Activated T-helper 1 cell treated with anti-CD3 and anti-CD28 coated beads, Interleukin-2, amount 50 U/mL, for 16 hours (primary cell): ENCODE measurements at places on chromosomes 7 and 10.

DNA sequence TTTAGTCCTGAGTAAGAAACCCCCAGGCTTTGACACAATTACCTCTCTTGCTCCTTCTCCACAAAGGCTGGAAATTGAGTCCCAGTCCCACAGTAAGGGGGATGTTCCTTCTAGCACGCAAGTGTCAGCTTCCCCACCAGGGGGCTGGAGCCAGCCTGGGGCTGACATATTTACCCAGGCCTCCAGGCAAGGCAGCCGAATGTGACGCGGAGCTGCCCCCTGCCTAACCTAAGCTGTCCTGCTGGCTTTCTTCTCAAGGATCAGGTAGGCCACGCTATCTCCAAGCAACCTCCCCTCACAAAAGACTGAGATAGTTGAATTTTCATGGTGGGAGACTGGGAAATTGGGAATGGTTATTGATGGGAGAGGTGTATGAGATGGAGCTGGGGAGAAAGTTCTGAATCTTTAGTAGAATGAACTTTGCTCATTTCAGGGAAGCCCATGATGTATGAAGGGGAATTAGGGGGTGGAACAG is 19.2 kb upstream of the BMPER start:
- DNase-seq: no peak

DNA sequence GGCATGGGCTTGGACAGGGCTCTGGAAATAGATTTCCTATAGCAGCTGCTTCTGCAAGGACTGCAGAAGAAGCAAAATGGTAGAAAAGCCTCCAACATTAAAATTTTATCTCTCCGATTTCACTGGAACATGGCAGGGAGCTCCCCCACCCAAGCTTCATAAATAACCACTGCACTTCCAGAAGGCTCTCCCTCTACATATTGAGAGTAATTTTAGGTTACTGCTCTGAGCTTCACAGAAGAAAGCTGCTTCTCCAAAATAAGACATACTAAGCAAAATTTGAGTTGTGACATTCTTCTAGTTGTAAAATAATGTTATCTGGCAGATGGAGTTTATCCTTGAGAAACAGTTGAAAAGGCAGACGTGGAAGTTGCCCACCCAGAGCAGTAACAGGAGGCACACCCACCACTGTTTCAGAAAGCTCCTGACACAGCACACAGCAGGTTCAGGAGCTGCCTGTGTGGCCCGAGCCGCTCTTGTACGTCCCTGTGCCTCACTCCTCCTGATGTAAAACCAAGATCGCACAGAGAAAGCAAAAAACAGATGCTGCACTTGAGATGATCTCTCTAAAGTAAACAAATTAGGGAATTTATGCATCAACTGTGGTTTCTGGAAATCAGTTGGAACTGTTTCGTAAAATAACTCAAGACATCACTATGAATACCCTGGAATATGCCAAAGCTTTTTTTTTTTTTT is 621.0 kb downstream of the PARD3 start:
- DNase-seq: no peak

- no peak for DNase-seq
Observed at GRCh38 chr10:14247377-14248116, 83.2 kb downstream of the FRMD4A start.

DNA sequence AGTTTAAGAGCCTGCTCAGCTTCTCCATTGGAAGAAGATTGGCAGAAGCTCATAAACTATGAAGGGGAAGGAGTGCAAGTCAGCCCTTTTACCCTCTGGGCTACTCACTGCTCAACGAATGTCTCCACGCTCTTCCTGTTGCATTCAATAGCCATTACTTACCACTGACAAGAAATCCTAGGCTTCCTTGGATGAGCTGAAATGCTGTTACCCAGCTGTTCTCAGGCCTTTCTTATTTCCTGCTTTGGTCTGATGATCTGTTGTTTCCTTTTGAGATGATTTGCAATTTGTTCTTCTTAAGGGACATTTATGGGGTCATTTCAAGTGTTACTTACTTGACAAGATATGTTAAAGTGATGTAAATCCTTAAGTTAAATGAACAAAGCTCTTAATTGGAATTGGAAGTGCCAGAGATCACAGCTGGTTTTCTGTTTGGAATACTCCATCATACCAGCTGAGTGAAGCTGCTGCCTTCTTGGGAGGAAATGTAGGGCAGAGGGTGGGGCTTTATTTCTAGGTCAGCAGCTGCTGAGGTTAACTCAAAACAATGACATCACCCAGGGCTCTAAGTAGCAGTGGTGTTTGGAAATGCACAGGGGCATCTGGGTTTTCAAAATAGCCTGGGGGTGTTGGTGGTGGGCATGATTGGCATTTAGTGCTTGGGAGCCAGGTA is 170.0 kb downstream of the PRKCQ start:
- no peak for DNase-seq

DNA sequence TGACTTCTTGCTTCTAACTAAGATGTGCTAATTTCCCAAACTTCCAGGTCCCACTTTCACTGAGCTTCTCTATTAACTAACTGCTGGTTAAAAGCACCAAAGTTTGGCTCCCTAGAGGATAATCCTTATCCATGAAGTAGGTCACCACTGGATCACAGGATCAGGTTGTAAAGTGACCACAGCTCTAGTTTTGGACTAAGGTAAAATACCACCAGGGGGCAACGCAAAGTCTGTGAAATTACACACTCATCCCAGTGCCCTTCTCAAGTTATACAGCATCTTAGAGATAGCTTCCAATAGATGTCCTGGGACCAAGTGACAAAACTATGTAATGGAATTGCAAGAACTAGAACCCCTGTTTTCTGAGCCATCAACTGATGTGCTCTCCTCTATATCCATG is 116.4 kb upstream of the ASAH2 start:
- no peak for DNase-seq

DNA sequence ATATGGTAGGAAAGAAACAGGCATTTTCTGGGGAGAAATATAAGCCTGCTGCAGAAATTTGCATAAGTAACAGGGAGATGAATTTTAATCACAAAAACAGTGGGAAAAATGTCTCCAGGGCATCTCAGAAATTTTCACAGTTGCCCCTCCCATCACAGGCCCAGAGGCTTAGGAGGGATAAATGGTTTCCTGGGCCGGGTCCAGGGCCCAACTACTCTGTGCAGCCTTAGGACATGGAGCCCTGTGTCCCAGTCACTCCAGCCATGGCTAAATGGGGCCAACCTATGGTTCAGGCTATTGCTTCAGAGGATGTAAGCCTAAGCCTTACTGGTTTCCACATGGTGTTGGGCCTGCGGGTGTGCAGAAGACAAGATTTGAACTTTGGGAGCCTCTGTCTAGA is 9.2 kb downstream of the OR6B1 start:
- no peak for DNase-seq

DNA sequence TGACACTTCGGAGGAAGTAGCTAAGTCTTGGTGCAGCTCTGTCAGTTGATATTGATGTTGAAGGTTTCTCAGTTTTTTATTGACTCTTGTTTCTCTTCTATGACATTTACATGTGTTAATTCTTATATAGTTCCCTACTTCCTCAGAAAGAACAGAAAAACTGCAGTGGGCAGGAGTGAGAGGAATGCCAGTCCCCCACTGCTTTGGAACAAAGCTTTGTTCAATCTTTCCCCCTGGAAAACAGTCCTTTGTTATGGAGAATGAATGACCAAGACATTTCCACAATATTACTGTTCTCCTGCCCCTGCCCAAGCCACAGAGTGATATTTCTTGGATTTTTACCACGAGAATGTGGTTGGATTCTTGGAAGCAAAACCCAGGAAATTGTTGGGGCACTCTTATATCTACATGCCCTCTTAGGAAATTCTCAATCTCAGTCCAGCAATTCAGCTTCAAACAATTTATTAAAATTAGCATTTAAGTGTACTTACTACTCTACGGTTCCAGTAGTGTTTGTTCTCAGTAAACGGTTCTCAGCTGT is 258.0 kb upstream of the KCND2 start:
- DNase-seq: no peak

- DNase-seq: no peak
Observed at GRCh38 chr10:78375854-78376785, 342.5 kb downstream of the RPS24 start.

- DNase-seq: no peak
Observed at GRCh38 chr7:43659549-43659896, 69.8 kb downstream of the COA1 start.

- DNase-seq: no peak
Observed at GRCh38 chr10:114017271-114017670, 26.4 kb upstream of the ADRB1 start.

- no peak for DNase-seq
Observed at GRCh38 chr10:118449521-118449920, 107.4 kb upstream of the FAM204A start.

GRCh38 chr7:19026888-19027287 is 90.5 kb downstream of the TWIST1 start:
- no peak for DNase-seq

DNA sequence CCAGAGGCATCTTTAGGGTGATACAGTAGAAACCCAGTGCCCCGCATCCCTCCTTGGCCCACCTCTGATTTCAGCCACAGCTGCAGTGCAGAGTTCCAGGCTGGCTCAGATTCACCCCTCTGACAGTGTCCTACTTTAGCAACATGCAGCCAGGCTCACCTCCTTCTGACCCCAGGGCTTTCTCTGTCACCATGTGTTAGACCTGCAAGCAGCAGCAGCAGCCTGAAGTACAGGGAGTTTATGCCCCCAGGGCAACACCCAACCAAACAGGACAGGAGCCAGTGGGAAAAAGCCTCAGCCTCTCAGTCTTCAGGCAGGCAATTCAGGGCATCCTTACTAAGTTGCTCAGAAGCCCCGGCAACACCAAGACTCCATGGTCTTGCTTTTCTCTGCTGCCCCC is 109.0 kb upstream of the PLXNA4 start:
- DNase-seq: no peak

DNA sequence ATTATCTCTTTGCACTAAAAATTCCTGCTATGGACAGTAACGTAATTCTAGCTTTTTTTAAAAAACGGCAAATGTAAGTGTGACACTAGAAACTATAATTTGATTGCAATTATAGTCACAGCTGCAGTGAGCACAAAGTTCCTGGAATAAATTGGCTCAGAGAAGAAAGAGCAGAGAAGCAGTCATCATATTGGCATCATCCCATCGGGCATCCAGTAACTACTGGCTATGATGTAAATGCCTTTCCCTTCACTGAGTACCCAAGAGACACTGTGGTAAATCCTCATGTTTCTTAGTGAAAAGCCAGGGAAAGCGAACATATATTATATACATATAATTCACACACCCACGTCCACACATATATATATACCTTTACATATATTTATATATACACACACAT is 43.6 kb downstream of the PIP4K2A start:
- no peak for DNase-seq

DNA sequence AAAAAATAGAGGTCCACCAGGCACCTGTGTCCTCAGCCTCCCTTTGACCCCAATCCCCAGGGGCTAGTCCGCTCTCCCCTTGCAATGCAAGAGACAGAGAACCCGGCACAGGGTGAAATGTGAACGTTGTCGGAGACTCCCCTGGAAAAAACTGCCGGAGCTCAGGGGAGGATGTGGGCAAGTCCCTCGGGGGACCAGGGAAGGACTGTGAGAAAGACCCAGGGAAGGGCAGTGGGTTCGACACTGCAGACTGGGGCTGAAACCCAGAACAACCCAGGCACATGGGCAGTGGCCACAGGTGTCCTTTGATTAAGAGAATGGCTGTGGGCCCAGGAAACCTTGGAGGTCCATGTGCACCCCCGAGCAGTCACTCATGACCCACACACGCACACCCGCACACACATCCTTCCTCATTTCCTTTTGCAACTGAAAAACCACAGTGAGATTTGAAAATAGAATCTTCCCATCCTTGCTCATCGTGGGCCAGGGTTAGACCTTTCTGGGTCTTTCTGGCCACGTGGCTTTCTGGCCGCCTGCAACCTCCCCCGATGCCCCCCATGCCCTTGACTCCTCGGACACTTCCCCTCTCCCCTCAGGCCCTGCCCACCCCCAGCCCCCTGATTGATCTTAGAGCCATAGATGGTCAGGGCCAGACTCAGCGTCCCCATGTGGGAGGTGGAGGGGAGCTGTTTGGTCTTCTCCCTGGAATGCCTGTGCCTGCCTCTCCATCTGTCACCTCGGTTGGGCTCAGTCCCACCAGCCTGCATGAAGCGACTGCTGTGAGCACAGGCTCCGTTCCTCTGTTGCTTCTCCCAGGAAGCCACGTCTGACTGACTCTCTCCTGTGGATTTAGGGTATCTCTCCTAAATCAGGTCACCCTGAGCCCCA is 7.9 kb downstream of the LAT2 start:
- DNase-seq: no peak
